ENCODE measurements at places on chromosomes 6 and 20.

DNA sequence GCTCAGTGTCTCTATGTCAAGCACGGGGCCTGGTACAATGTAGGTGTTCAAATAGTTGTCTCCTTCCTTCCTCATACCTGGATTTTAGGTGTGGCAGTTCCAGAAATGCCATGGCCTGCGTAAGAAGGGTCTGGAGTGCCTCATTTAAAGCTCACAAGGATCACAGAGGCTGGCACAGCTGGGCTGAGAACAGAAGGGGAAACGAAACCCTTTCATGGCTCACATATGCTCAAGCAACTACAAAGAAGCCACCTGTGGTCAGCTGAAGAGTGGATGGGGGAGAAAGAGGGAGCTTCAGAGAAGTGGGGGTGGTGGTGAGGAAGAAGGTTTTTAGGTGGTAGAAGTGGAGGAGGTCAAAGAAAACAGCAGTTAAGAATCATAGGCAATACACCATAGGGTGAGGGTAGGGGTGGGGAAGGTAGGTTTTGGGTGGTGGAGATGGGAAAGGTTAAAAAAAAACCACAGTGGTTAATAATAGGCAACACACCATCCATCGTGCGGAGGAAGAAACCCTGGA, 17.0 kb upstream of the TOP1 start:
- DNase-seq: no peak

DNA sequence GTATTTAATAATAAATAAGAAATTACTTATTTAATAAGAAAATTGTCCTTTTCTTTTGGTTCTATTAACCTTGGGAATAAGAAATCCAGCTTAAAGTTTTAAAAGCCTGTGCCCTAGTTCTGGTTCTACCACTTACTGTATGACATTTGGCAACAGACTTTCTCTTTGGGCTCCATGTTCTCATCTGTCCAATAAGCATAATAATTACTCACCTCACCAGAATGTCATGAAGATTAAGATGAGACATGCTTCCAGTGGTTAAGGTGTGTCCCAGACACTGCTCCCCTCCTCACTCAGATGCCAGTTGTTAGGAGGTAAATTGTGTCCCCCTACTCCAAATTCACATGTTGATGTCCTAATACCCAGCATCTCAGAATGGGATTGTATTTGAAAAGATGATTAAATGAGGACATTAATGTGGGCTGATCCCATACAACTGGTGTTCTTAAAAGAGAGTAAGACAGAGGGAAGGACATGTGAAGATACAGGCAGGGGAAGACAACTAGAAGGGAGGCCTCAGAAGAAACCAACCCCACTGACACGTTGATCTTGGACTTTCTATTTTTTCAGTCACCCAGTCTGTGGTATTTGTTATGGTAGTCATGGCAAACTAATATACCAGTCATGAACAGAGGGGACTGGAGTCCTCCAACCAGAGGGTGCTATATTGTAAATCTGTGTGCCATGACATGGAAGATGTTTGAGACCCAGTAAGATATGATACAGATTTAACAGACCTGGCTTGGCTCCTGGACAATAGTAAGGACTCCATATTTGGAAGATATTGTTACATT, 6.4 kb upstream of the MICAL1 start:
- no peak for DNase-seq

GRCh38 chr20:61674688-61675087, 391.0 kb downstream of the TAF4 start:
- no peak for DNase-seq

DNA sequence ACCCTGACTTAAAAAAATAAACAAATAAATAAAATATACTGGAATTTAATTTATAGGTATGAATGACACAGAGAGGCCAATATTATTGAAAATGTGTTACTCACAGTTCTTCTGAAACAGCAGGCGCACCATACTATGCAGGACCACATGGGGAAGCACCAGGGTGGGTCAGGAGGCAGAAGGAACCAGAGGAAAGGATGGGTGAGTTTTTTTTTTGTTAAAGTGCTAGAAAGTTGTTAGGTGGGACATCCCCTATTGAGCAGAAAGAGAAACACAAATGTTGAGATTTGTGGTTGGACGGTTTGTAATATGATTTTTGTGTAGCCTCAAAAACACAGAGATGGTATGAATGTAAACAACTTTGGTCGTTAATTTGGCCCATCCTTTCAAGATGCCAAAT, 26.0 kb downstream of the PTPRA start:
- no peak for DNase-seq

GRCh38 chr6:36692861-36693702, 4.5 kb upstream of the RAB44 start:
- no peak for DNase-seq

- DNase-seq: no peak
Measured at GRCh38 chr6:41040101-41040939, 1.3 kb upstream of the UNC5CL start.

DNA sequence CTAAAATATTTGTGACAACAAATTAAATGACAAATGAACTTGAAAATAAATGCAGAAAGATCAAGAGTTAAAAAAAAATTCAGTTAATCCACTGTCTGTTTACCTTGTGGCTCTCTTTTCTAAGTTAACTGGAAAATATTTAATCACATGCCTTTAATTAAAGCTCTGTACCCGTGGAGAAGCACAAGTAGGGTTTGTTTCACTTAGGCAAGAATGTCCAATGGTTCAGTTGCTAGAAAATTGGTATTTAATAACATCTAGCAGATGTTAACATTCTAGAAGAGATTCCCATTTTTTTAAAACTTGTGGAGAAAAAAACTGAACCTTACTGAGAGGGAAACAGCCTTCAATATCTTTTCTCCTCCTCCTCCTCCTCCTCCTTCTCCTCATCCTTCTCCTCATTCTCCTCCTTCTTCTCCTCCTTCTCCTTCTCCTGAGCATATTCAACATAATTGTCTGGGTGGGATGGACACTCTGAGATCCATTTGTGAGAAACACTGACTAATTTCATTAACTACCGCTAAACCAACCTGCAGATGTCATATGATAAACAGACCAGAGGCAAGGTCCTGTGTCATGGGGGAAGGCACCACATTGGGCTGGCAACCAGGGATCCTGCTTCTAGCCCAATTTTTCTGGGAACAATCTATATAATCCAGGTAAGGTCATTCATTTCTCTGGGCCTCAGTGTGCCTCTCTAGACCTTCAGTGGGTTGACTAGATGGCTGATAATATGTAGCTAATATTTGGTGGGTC, 44.1 kb upstream of the AKIRIN2 start:
- no peak for DNase-seq

DNA sequence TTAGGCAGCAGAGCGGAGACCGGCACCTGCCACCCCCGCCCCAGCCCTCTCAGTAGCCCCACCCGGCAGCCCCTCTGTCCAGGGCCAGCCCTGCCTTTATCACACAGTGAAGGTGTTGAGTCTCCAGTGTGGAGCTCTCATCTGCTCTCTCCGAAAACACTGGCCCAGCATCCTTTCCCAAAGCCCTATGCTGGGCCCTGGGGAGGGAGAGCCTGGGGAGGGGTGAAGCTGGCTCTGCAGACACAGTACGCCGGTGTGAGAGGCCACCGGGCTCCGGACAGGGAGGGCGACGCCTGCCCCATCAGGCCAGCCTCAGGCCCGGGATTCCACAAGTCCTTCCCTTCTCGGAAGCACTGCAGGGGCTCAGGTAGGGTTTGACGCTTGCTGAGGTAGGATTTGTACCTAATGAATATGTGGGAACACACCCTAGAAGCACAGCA, 186.9 kb downstream of the ERMARD start:
- DNase-seq: no peak

GRCh38 chr20:8414586-8415274, 282.7 kb downstream of the PLCB1 start:
- no peak for DNase-seq

GRCh38 chr6:169779896-169780295, 28.5 kb downstream of the ERMARD start:
- DNase-seq: no peak

DNA sequence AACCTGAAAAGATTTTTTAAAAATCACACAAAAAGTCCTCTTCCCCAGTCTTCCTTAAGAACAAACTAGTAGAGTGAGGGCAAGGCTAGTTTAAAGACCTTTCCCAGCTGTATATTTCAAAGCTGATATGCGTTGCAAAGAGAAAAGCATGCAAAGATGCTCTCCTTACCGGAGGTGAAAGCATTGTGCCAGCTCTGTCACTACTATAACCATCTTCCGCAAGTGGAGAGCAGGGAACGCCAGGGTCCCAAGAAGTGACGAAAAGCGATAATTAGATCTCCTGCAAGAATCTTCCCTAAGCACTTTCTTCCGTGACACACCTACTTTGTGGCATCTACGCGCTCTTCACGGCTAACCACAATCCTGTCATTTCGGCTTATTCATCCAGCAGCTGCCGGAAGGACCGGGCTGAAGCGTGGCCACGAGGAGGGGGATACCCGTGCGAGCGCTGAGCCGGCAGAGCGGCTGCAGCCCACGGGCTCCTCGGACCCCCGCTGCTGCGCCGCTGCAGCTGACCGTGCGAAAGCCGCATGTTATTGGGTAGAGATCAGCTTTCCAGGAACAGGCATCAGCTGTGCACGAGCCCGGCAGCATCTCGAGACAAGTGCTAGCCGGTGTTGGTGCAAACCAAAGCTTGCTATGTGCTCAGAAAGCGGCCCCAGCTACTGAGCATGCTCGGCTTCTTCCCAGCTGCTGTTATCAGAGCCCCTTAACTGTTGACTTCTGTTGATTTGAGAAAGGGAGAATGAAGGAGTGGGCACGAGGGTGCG, 57.2 kb upstream of the ARHGAP18 start:
- no peak for DNase-seq

DNA sequence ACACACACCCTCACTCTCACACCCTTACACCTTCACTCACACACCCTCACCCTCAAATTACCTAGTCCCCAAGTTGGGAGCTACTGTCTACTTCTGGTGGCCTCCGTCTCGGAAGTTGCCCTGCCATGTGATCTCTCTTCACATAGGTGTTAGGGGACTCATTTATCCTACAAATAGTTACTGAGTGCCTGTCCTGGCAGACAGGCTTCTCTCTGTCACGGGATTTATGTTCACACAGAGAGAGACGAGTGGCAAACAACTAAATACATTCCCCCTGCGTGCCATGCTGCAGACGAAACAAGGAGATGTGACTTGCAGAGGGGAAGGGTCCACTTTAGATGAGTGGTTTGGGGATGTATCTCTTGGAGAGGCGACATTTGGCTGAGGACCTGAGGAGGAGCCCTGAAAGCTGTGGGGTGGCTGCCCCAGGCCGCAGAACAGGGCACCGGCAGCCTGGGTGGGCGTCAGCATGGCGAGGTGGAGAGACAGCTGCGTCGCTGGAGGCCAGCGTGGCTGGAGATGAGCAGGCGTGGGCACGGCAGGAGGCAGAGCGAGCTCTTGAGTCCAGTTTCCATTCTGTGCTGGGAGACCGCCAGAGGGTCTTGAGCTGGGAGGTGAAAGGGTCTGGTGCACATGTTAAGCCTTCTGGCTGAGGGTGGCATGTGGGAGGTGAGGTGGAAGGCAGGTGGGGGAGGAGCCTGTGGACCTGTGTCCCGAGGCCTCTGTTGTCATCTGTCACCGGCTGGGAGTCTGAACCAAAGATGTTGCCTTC, 17.2 kb downstream of the DYNLT1 start:
- DNase-seq: no peak

- no peak for DNase-seq
Measured at GRCh38 chr6:165552248-165552736, 110.7 kb downstream of the PDE10A start.

GRCh38 chr6:163327165-163327880, 87.2 kb upstream of the QKI start:
- DNase-seq: no peak

- DNase-seq: no peak
Measured at GRCh38 chr6:4516206-4516605, 260.0 kb upstream of the CDYL start.

DNA sequence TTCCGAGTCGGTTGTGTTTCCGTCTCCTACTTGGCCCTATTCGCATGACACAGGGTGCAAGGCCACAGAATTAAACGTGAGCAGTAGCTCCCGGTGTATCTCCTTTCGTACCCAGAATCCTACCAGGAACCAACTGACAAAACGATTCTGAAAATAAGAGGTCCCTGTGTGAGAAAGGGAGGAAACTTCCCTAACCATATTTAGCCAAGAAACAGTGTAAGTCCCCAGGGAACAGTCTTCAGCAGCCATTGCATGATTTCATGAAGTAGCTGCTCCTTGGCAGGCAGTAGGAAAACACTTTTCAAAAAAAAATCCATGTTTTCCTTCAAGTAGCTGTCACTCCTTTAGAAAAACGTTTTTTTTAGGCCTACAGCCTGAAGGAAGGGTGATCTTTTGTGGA, 46.9 kb downstream of the PDE10A start:
- DNase-seq: no peak

DNA sequence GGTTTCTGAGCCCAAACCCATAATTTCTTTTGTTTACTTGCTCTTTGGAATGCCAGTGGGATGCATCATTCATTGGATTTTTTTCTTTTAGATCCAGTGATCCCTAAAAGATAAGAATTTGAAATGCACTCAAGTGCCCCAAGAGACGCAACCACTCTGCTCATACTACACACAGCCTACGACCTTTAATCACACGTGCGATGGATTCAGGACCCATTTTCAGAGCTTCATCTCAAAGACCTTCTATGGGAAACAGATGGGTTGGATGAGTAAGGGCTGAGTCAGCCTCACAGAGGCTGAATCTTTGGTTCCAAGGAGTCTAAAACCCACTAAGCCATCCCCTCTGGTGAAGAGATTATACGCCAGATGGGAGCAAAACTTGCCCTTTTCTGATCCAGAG, 265.5 kb upstream of the EXOC2 start:
- DNase-seq: no peak

DNA sequence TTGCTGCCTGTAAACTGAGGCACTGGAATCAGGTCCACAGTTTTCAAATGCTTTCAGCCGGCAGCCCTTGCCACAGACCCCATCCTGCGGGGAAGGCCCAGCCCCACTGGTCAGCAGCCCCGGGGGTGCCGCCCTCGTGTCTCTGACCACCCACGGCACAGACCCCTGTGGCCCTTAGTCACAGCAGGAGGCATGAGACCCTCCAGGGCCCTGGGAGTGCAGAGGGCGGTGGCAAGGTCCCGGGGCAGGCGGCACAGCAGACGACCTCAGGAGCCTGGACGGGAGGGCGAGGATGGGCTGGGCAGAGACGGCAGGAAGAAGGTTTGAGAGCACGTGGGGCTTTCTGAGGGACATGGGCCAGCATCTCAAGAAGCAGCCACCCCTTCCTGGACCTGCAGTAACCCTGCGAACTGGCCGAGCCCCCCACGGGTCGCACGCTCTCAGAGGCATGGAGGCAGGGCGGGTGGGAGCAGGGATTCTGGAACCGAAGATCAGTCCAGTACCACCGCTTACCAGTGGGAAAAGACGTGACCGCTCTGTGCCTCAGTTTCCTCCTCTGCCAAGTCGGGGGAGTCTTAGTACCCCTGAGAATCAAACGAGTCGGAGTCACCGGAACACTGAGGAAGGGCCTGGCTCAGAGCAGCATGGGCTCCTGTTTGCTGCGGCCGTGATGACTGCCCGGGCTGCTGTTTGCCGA, 140.7 kb downstream of the TAF4 start:
- no peak for DNase-seq

DNA sequence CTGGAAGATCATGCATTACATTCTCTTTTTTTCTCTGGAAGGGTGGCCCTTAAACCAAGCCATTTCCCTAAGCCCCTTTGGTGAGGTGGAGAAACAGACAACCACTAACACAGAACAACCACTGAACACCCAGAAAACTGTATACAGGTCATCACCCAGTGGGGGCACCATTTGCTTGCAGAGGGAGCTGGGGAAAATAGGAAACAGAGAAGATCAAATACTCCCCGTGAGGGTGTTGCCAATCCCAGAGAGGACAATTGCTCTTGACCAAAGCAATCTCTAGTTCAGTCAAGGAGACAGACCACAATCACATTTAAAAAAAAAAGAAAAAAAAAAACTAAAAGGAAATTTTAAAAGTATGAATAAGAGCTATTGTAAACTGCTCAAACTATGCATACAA, 865 bp upstream of the DAAM2 start:
- no peak for DNase-seq
